ENCODE measurements at places on chromosomes 7 and 10. TPM values are rescaled to one million over a fixed set of nuclear protein-coding genes. Genes with fewer than 3 reads are reported as not detected.

PDZD7 gene
- total RNA-seq, result 0.13 TPM

STAM gene
- 5.9 TPM for total RNA-seq

ARHGEF5 gene
- total RNA-seq, result 11.6 TPM

MMP21 gene
- total RNA-seq, result 0.20 TPM

TSPAN33 gene
- total RNA-seq, result 33.7 TPM

- no peak for DNase-seq
These were observed 8.8 kb downstream of the CCSER2 start for GRCh38 chr10:84337199-84337598.

DNA sequence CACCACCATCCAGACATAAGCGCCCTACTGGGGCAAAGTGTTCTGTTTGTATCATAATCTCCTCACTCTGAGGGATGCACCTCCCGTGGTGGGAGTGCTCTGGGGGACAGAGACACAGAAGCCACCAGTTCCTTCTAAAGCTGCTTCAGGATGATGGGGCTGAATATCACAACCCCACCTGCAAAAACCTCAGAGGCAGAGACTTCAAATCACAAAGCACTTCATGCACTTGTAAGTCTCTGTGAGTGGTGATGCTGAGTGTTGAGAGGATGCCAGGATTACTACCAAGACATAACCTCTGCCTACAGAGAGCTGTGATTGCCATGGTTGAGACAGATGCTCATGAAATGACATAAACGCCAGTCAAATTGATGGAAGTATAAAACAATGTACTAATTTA, 255.5 kb downstream of the CALN1 start:
- no peak for DNase-seq

- no peak for DNase-seq
These were observed 12.7 kb downstream of the NRBF2 start for GRCh38 chr10:63145782-63146181.

- DNase-seq, result no peak
These were observed 14.9 kb upstream of the CPVL start for GRCh38 chr7:29161231-29161630.

DNA sequence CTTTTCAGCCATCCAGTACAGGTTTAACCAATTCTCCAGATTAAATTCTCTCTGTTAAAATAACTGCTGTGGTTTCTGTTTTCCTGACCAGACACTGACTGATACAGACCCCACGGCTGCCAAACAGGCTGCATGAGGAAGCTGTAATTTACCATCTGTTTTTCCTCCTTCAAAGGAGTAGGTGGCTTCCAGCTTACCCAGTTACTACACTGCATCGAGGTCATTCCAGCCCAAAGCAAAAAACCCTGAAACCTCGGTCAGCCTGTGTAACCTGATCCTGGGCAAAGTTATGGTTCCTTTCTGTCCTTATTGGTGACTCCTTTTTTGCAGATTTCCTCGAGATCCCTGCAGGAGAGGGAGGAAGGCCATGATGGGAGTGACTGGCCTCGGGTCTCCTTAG, 27.9 kb upstream of the LOXL4 start:
- DNase-seq, result no peak

DNA sequence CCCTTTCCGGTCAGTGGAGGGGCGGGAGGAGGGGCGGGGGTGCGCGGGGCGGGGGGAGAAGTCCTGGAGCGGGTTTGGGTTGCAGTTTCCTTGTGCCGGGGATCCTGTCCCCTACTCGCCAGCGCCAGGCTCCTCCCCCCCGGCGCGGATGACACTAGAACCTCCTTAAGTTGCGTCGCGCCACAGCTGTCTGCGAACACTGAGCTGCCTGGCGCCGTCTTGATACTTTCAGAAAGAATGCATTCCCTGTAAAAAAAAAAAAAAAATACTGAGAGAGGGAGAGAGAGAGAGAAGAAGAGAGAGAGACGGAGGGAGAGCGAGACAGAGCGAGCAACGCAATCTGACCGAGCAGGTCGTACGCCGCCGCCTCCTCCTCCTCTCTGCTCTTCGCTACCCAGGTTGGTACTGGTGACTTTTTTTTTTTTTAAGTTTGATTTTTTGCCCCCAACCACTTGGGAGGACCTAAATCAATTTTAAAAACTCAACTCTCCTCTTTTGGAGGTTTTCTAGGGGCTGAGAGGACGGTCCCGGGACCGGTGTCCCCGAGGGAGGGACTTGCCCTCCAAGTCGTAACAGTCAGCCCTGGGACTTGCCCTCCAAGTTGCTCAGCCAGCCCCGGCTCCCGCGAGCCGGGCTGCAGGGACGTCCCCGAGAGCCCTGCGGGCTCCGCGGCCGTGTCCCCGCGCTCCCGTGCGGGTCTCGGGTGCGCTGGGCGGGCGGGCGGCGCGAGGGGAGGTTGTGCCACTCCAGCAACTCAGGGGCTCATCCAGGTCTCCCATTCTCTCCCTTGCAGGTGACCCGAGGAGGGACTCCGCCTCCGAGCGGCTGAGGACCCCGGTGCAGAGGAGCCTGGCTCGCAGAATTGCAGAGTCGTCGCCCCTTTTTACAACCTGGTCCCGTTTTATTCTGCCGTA, at the start of gene GATA3:
Gene GATA3, plus strand, starts transcription at position 195 of the 914 bp plus-strand sequence. CDS start 968 bp downstream, outside the sequence.
- no peak for DNase-seq

DNA sequence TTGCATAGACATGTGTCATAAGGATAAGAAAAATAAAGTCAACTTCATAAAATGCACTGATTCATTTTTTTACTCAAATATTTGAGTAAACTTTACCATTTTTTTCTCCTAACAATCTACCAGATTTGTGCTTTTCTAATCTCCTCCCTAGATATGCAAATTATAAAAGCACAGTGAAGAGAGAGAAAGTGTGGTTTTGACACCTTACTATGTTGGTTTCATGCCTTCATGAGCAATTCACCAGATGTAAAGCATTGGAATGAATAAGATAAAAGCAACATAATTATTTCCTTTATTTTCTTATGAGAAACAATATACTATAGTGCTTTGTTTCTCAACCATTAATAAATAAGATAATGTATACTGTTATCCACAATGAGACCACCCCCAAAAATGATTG, 432.5 kb upstream of the PCDH15 start:
- no peak for DNase-seq

DNA sequence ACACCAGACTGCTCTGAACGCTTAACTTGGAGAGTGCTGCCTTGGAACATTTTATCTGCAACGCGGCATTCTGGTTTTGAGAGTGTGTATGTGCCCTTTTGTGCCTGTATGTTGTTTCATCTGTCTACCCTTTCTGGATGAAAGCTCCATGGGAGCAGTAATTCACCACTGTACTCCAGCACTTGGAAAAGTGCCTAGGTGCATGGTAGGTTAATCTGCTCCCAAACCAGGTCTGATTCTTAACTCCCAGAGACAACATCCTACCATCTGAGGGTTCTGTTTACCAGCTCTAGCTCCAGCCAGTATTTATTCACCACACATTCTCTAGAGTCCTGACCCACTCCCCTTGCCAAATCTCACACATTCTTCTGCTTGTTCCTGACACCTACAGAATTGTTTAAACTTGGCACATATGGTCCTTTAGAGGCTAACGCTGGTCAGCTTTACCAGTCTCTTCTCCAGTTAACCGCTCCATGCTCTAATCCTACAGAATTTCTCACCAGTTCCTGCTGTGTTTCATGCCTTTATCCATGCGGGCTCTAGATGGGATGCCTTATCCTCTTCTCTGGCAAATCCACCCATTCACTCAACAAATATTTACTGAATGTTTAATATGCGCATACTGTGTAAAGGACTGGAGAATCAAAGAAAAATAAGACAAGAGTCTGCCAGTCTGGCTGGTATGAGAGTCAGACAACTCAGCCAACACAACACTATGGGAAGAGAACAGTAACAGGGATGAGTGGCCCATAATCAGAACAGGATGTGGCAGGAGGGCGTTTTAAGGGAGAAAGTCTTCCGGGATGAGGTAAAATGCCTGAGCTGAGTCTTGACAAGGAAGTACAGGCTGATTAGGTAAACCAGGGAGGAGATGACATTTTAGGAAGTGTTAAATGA, 46.3 kb downstream of the MTPN start:
- DNase-seq, result no peak

DNA sequence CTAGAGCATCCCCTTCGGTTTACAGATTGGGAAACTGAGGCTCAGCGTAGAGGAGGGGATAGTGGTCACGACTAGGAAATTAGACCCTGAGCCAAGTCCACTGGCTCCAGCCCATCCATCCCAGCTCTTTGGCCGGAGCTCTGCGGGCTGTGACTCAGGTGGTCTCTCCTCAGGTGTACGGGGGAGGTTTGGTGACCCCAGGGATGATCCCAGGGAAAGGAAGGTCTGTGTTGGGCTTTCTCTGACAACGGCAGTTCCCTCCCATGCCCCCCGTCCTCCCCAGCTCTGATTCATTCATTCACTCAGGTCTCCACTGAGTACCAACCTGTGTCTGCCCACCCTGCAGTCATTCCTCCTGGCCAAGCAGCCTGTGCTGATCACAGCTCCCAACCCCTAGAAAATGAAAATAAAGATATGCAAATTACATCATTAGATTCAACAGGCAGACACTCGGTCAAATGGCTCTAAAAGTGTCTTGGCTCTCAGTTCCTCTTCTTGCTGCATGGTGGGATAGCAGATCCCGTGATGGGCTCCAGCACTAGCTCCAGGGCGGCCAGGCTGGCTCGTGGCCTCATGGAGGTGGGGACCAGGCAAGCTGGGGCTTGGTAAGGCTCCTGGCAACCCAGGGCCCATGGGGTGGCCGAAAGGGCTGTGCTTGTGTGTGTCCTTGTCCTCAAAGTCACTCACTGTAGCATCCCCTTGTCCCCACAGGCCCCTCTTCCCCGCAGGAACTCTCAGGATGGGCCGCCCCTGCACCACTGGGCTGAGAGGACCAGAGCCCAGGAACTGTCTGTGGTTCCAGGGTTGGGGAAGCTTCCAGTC, 37.8 kb downstream of the CLRN3 start:
- DNase-seq, result no peak

Data from left lobe of liver (tissue), 2 donors.